ENCODE measurements at places on chromosomes 2 and 18.

- no peak for DNase-seq
Observed at GRCh38 chr2:26752656-26753055, 11.4 kb upstream of the SLC35F6 start.

DNA sequence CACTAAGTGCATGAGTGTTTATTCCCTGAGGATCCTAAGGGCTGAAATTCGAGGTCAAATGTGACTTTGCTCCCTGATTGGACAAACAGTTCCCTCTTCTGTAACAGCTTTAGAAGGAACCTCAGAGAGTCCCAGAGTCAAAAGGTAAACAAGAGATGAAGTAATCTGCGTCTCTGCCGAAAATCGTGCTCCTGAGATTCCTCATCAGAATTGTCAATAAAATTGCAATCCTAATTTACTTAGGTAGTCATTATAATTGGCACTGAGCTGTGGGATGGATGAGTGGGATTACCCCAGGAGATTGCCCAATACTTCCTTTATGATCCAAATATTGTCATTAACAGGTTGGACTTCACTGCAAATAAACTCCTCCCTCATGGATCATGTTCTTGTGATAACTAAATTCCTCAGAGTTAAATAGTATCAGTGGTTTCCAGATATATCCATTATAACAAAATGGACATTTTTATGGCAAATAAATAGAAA, 907 bp upstream of the SUCLG1 start:
- DNase-seq: no peak

DNA sequence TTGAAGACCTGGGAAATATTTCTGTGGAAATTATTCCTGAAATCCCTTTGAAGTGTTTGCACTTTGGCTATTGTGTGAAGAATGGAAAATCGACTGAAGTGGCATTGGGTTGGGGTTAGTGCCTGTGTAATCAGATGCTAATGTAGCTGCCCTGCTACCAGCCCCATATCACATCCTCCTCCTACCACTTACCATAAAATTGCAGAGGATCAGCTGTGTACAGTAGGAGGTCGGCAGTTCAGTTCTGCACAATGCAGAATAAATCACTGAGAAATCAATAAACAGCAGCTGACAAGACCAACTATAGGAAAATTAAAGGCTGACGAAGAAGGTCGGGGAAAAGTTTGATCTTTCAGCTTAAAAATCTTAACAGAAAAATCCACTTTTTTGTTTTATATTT, 440.9 kb downstream of the PTPRM start:
- DNase-seq: no peak

- DNase-seq: no peak
Observed at GRCh38 chr2:112032689-112033465, 22.2 kb upstream of the TMEM87B start.

GRCh38 chr2:142881619-142882018, 4.2 kb downstream of the KYNU start:
- no peak for DNase-seq

DNA sequence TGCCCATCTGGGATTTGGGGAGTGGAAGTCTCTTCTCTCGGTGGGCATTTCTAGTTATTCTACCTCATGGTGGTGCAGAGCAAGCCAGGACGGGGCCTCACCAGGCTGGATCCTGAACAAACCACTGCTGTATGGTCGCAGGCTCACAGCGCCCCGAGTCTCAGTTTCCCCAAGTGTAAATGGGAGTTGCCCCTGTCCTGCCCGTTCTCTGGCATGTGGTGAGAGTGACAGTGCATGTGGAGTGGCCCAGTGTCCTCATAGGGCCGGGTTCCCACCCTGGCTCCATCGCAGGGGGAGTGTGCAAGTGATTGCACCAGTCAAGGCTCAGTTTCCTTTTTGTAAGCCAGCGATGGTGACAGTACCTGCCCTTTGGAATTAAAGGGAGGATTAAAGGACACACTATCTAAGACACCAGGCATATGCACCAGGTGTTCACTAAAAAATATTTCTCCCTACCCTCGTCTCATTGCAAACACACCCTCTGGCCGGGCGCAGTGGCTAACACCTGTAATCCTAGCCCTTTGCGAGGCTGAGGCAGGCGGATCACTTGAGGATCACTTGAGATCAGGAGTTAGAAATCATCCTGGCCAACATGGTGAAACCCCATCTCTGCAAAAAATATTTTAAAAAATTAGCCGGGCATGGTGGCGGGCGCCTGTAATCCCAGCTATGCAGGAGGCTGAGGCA, 173.3 kb upstream of the MYCN start:
- DNase-seq: no peak

DNA sequence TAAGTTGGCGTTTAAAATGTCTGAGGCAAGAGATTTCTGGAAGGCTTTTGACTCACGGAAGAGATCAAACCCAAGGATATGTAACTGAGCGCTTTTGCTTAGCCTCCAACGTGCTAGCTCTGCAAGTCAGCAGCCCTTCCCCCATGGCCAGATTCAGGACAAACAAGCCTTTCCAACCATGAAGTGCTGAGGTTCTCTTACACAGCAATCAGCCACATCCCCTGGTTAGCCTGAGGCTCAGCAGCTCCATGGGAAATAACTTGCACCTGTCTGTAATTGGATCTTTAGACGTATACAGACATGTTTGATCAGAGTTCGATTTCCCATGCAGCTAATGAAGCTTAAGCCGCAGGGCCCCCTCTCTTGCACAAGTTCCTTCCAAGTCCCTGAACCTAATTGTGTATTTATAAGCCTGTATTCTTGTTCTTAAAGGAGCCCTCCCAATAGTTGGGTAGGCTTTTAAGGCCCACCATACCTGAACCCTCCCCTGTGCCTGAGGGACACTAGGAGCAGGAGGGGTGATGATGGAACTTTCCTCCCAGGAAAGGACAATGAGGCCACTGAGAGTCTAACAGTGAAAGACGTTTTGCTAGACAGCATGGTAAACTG, 2.1 kb upstream of the TMEM131 start:
- peak; percentile 14 for DNase-seq

DNA sequence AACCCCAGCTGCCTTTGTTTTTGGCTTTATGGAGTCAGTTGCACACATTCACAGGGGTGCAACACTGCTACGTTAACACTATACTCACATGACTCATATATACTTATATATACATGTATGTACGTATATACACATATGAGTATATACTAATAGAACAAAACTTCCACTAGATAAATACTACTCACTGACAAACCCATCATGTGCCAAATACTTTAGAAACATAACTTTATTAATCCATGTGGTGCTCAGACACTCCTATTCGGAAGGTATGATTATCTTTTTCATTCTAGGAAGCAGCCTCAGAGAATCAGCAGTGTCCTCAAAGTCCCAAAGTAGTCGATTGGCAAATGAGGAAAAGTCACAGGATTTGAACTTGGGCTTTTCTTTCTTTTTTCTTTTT, 7.9 kb downstream of the PMAIP1 start:
- no peak for DNase-seq

GRCh38 chr2:11676640-11677039, 6.6 kb upstream of the NTSR2 start:
- DNase-seq: no peak

DNA sequence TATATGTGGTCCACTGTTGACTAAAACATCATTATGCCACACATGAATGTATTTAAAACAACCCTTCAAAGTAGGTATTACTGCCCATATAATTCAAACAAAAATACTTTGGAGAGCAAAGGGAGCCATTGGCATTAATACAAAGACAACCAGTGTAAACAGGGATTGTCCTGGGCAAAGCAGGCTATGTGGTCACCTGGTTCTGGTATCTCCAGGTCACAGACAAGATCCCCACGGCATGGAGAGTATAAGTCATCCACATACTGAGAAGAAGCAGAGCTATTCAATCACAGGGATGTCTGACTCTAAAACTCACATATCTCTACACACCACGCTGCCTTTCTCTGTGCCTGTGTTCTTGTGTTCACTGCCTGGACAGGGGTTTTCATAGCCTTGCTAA, 81.4 kb upstream of the BZW1 start:
- DNase-seq: no peak

- no peak for DNase-seq
Observed at GRCh38 chr2:45173513-45173912, 164.3 kb upstream of the SIX2 start.

DNA sequence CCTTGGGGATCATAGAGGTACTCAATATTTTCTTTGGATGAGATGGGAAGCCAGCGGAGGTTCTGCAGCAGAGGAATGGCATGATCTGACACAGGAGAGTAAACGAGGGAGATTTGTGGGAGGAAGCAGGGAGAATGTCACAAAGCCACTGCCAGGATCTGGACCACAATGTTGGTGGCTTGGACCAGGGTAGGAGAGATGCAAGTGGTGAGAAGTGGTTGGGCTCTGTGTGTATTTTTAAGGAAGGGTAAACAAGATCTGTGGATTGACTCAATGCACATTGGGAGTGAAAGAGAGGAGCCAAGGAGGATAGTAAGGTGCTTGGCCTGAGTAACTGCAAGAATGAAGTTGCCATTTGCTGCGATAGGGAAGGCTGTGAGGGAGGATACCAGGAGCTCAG, 10.5 kb upstream of the SMIM21 start:
- no peak for DNase-seq

DNA sequence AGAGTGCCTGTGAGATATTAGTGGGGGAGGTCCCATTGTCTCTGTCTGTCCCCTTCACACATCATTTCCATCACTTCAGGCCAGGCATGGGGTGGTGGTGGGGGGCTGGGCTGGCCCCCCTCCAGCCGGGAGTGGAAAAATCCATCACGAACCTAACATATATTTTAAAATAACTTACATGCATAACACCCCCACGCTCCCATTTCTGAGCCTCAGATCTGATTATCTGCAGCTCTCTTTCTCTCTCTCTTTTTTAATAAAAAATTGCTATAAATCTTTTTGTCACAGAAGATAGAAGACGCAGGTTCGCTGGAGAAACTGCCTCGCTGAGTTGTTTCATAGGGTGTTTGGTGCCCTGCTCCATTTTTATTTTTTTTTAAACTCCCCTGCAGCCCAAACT, 159.8 kb downstream of the CELF4 start:
- no peak for DNase-seq

DNA sequence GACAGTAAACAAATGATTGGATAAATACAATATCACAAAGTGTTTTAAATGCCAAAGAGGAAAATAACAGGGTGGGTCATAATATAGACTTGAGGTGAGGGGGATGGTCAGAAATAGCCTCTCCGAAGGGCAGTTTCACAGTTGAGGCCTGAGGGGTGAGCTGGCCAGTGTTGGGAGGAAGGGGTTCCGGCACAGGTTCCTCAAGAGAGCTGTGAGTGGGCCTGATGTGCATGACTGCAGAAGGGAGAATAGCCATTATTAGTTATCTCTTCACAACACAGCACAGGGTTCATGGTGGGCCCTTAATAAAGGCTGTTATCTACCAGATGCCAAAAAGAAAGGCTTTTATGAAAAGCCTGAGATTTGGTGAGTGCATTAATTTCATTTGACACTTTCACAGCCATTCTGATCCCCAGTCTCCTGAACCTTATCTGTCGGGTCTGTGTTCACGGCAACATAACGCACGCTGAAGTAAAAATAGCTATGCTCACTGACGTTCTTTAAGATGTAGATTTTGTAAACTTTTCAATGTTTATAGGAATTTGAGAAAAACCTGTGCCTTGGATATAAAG, 39.6 kb downstream of the POLR1A start:
- DNase-seq: no peak

GRCh38 chr2:16481351-16481750, 184.3 kb downstream of the CYRIA start:
- DNase-seq: no peak

GRCh38 chr2:225895126-225895525, 495.6 kb downstream of the NYAP2 start:
- no peak for DNase-seq

DNA sequence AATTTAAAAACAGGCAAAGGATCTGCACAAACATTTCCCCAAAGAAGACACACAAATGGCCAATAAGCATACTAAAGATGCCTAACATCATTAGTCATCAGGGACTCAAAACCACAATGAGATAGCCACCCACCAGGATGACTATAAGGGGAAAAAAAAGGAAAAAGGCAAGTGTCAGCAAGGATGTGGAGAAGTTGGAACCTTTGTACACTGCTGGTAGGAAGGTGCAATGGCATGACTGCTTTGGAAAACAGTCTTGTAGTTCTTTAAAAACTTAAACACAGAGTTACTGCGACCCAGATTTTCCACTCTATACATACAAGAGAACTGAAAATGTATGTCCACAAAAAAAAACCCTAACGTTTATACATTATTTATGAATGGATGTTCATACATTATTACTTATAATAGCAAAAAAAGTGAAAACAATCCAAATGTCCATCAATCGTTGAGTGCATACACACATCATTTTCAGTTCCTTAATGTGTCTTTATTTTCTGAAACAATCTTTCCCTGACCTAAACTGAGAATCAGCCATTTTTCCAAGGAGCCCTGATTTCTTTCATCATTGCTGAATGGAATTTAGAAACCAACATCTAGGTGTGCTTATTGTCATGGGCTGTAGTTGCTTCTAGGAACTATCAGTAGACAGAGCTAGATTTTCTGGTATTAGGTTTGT, 64.7 kb upstream of the TLK1 start:
- no peak for DNase-seq

- DNase-seq: no peak
Observed at GRCh38 chr18:74892066-74892627, 294.5 kb downstream of the ZNF407 start.

GRCh38 chr2:102226171-102226570, 39.3 kb downstream of the IL1RL2 start:
- DNase-seq: no peak

- DNase-seq: no peak
Observed at GRCh38 chr2:217262911-217263310, 403.0 kb upstream of the TNP1 start.

DNA sequence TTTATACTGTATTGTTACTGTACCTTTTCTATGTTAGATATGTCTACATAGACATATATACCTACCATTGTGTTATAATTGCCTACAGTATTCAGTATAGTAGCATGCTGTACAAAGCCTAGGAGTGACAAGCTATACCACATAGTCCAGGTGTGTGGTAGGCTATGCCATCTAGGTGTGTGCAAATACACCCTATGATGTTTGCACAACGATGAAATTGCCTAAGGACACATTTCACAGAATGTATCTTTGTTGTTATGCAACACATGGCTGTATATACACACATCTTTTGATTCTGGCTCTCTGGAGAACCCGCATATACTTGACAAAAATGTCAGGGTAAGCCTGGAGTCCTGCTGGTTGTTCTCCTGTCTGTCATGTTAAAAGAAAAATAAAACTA, 85.1 kb downstream of the BCL2L11 start:
- DNase-seq: no peak

DNA sequence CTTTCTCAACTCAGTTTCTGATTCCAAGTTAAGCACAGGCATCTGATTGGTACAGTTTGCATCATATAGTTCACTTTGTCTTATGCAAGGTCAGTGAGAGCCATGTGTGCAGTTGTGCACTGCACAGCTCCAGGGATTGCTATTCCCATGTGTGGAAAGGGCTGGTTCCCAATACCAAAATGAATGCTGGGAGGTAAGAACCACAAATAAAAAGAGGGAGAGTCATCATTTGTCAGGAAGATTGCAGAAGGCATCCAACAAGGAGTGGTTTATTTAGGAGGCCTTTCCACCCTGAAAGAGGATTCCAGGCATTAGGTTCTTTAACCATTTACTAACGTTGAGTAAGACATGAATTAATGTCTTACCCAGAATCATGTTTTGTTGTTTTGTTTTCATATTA, 141.2 kb upstream of the ST6GAL2 start:
- DNase-seq: no peak

All from right renal pelvis (tissue), 4 donors.